IPS-NIHi11 (cell line): ENCODE measurements at places on chromosomes 4 and X.

DNA sequence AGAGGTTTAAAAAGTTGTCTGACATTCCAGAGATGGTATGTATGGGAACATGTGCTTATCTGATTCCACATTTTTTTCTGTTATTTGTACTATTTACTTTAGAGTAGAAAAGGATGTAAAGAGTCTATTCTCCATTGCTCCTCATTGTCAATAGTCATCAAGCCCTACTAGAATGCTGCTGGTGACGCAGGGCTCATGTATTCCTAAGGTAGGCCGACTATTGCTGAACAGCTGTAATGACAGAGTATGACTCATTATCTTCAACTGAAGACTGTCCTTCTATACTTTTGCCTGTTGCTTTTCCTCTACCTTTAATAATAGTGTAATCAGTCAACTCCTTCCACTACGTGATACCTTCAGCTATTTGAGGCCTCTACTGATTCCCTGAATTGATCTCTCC is 509.1 kb upstream of the NR3C2 start:
- no peak for DNase-seq

GRCh38 chr4:186887752-186888151 is 164.1 kb upstream of the FAT1 start:
- no peak for DNase-seq

DNA sequence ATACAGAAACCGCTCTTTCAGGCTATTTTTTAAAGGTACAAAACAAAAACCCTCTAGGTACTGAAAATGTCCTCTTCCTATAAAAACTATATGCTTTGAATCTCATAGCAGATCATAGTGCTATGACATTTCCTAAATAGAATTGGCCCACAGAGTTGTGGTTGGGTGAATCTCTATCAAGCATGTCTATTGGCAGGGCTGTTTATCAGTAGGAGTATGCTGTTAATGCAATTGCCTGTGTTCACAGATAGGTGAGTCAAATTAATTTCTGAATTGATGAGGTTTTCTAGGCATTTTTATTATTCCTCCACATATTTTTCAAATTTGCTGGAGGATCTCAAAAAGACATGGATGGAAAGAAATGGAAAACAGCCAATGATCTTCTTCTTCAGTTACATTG is 73.9 kb downstream of the QRFPR start:
- DNase-seq: no peak

DNA sequence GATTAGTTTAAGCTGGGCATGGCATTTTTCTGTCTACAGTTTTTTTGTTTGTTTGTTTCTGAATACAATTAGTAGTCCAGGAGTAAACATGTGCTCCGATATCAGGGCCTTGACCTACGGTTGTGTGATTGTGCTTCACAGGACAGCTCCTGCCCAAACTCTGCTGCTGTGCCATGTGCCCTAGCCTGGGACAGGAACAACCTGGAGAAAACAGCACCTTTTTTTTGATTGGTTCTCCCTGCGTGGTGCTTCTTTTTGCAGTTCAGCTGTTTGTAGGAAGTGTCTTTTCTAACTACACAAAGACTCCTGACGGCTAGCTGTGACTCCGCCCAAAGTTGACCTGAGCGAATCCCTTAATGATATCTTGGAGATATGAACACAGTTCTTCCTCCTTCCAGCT is 158.8 kb downstream of the ATP10D start:
- DNase-seq: no peak

- no peak for DNase-seq
Measured at GRCh38 chr4:48037117-48037462, 20.5 kb downstream of the NIPAL1 start.

GRCh38 chr4:156021298-156021697 is 67.6 kb upstream of the CTSO start:
- no peak for DNase-seq

DNA sequence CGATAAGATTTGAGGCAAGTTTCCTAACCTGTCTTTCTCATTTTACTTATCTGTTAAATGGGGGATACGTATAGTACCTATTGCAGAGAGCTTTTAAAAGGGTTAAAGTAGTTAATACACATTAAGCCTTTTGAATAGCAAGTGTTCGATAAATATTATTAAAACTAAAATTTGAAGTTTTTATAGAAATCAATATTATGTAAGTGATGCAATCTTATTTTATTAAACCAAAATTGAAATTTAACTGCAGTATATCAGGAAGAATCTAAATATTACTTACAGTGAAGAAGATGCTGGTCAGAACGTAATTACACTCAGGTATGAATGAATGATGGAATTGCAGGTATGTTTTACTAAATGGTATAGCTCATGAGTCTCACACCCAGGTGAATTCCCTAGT is 58.0 kb downstream of the ANXA3 start:
- no peak for DNase-seq

GRCh38 chr4:797066-797465 is 28.9 kb downstream of the CPLX1 start:
- DNase-seq: no peak

- DNase-seq: no peak
Measured at GRCh38 chrX:30941898-30942297, 52.8 kb upstream of the TAB3 start.
